ENCODE measurements at places on chromosomes 13 and 19.

DNA sequence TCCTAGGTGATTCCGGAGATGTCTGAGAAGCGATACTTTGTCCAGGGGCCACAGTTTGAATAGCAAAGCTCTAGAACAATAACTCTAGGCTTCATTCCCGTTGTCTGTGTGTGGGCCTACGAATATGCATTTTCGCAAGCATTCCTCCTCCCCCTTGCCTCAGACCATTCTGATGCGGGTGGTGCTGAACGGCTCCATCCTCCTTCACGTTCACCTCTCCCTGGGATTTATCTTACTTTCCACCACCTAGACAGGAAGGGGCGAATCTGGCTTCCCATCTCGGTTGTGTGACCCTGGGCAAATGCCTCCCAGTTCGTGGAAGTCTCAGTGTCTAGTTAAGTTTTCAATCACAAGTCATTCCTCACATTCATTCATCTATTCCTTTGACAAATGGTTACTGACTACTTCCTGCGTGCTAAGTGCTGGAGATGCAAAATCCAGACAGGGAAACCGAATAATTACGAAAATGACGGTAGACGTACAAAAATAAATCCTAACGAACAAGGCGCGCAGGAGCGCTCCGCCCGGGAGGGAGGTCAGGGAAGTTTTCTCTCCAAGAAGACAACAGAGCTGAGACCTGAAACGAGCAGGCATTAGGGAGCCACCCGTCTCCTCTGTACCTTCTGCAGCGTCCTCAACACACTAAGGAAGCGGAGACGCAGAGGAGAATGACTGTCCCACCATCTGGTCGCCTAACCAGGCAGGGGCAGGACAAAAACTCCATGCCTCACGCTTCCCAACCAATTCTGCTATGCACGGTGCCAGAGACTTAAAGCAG, 1.3 kb upstream of the CNOT3 start:
- no peak for DNase-seq

- DNase-seq, result no peak
Measured at GRCh38 chr13:102440259-102440936, 38.5 kb upstream of the FGF14 start.

DNA sequence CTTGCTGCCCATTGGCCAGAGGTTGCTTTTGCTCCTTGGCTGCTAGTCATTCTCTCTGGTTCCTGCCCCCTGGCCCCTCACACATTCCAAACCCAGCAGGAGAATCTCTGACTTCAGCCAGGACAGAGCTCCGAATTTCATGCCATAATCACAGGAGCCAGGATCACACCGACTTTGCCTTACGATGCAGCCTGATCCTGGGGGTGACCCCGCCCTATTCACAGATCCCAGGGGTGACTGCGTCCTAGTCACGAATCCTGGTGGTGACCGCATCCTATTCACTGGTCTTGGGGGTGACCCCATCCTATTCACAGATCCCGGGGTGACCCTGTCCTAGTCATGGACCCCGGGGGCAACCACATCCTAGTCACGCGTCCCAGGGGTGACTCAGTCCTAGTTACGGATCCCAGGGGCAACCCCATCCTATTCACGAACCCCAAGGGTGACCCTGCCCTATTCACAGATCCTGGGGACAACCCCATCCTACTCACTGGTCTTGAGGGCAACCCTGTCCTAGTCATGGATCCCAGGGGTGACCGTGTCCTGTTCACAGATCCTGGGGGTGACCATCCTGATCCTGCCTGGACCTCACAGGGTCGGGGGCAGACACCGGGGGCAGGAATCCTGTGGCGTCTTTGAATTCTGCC, 7.4 kb upstream of the TEX29 start:
- no peak for DNase-seq

- DNase-seq, result no peak
Measured at GRCh38 chr13:70623239-70623638, 515.0 kb upstream of the KLHL1 start.

GRCh38 chr13:48615049-48615448, 38.7 kb upstream of the CYSLTR2 start:
- DNase-seq, result no peak

DNA sequence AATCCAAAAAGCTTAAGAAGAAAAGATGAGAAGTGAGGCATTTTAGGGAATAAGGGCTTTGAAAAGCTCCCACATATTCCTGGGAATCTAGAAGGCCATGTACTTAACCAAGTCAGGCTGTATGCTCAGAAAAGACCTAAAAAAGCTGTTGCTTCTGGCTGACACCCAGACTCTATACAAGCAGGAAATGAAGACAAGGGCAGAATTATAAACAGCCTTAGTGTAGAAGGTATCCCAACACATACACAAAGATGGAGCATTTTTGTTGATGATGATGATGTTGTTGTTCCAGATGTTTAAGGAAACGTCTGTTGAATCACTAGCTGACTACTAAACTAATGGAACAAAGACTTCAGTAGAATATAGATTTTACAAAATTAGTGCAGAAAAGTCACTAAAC, 26.1 kb upstream of the N4BP2L1 start:
- no peak for DNase-seq

- DNase-seq, result no peak
Measured at GRCh38 chr19:50258918-50259372, 55.5 kb downstream of the MYH14 start.

GRCh38 chr13:21733475-21734263, 62.8 kb downstream of the FGF9 start:
- DNase-seq, result no peak

GRCh38 chr19:12965017-12965811, 4.2 kb upstream of the DAND5 start:
- DNase-seq, result peak; percentile 66

GRCh38 chr13:97892717-97893116, 60.8 kb upstream of the IPO5 start:
- no peak for DNase-seq

GRCh38 chr13:98509271-98510155, 67.4 kb downstream of the STK24 start:
- peak; percentile 23 for DNase-seq

- DNase-seq, result no peak
Measured at GRCh38 chr19:48397263-48398101, 4.0 kb downstream of the GRIN2D start.

- DNase-seq, result peak; percentile 73
Measured at GRCh38 chr19:43555185-43555770, 20.0 kb downstream of the XRCC1 start.

DNA sequence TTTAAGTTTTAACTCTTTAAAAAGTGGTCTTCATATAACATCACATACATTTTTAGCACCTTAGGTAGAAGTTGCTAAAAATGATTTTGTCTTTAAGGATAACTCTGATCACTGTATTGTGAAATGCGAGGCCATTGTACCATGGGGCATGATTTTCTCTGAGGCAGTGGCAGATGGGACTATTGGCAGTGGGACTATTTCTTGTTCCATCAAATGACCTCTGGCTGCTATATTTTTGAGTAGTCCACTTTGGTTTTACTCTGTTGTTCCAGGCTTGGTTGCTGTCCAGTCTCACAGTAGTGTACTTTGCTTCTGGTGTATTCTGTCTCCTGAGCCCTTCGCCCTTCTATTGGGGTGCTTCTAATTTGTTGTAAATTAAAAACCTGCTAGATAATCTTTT, 156.5 kb downstream of the ATP8A2 start:
- no peak for DNase-seq

DNA sequence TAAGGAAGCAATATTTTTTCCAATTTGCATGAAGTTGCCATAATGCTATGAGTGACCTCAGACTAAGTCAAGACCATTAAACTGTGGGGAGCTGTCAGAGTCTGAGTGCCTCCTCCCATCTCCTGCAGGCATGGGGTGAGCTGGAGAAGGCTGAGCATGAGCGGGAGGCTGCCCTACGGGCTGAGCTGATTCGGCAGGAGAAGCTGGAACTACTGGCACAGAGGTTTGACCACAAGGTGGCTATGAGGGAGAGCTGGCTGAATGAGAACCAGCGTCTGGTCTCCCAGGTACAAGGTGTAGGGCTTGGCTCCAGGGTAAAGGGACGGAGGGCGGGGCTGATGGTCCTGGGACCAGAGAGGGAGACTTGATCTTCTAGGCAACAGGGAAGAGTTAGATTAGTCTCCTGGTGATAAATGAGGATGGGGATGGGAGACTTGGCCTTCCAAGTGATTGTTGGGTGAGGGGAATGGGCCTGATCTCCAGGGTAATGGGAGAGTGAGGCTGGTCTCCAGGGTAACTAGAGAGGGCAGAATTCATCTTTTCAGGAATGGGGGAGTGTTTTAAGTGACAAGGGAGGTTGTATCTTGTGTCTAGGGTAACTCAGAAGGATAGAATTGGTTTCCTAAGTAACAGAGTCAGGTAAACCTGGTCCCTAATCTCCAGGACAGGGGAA, 36.0 kb downstream of the SPTBN4 start:
- no peak for DNase-seq

DNA sequence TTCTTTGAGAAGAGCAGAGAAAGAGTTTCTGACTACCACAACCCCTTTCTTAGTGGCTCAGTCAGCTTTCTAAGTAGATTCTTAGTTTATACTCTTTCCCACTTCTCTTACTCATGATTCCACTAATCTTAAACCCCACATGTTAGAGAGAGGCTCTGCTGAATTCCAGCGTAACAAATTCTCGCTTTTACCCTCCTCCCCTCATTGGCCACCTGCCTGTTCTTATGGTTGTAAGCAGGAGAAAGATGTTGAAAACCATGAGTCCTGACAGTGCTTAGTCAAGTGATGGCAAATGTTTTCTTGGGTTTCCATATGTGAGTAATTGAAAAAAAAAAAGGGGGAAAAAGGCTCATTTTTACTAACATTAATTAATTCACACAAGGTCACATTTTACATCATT, 125.9 kb downstream of the ZDHHC20 start:
- DNase-seq, result no peak

GRCh38 chr19:20318616-20319015, 151.6 kb downstream of the ZNF486 start:
- no peak for DNase-seq

DNA sequence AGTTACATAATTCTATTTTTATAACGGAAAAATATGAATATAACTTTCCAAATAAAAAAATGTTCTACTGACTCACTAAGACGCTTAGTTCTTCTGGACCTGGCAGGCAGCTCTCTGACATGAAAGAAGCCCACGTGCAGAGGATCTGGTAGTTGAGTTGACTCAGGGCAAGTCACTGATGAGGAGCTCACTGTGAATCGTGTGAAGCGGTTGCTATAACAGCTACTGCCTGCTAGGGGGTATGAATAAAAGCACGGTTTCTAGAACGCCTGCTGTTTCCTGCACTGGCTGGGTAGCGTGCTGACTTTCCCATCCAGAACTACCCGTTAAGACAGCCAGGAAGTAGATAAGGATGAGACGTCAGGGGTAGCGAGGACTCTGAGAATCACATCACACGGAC, 54.7 kb upstream of the WASF3 start:
- no peak for DNase-seq

DNA sequence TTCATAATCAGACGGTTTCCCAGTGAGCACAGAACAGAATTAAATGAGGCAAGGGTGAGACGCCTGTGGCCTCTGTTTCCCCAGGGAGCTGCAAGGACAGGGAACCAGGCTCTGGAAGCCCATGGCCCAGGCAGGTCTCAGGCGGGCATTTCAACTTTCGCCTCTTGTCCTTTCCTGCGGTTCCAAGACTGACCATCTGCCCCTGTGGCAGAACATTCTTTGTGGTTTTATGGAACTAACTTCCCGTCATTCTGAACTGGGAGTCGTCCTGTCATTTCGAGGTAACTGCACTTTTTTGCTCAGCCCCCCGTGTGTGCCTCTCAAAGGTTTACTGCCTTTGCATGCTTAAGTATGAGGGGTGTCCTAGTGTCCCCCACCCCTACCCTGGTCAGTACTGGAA, 70.9 kb downstream of the KL start:
- DNase-seq, result no peak

GRCh38 chr13:40341096-40341471, 325.4 kb downstream of the FOXO1 start:
- no peak for DNase-seq

GRCh38 chr13:113061271-113061625, 44.3 kb upstream of the F7 start:
- DNase-seq, result no peak

DNA sequence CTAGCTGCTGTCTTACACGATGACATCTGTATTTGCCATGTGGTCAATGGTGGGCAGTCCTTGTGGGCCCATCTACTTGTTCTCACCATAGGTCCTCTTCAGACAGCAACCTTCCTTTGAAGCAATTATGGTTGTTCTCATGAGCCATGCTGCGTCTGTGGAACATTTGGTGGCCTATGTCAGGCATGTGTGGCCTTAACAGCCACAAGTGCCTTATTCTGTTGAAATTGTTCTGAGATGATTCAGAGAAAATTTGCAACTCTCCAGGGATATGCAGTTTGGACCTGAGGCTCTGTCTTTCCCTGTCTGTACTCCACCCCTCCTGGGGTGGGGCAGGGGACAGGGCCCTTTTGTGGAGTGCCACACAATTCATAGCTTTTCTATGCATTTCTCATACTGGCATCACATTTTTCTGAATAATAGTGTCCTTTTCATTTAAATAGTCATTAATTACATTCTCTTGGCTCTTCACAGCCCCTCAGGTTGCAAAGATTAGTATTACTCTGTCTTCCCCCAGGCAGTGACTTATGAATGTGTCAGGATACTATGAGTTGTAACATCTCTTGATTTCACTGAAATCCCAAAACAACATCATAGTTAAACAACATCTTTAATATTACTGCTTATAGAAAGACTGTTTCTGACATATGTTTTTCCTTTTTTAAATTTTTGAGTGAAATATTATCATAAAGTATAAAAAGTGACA, 102.1 kb downstream of the ITGBL1 start:
- DNase-seq, result no peak

- DNase-seq, result no peak
Measured at GRCh38 chr13:49652355-49653305, 24.3 kb downstream of the ARL11 start.
